Fibroblast of villous mesenchyme (primary cell): ENCODE measurements at places on chromosomes 1 and 21.

DNA sequence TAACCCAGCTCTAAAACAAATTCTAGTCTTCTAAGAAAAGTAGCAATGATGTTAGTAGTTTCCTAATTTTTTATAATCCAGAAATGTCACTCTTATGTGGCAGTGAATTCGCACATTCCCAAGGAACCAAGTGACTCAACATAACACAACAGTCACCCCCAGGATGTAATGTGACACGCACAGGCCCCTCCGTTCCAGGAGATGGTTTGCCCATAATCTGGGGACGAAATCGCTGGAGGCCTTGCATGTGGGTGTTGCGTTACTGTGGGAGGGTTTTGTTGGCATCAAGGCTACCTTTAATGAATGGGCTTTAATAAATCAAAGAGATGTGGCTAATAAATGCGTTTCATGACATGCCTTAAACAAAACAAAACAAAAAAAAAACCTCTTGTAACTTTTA is 50.9 kb downstream of the EVA1C start:
- peak; percentile 88 for DNase-seq

DNA sequence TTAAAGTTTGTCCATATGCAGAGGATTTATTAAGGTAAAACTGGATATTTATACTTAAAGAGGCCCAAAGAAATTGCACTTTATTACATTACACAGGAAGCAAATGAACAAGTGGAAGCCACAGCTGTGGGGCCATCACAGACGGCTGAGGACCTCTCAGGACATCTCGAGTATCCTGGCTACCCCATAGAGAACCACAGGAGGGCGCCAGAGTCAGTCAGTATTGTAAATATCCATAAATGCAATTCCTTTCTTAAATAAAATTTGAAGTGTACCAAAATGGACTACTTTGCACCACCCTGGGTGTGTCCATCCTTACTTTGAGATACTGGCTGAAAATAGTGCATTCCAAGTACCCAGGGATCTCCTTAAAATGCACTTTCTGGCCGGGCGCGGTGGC is 257.2 kb downstream of the MRPL39 start:
- DNase-seq: peak; percentile 40

DNA sequence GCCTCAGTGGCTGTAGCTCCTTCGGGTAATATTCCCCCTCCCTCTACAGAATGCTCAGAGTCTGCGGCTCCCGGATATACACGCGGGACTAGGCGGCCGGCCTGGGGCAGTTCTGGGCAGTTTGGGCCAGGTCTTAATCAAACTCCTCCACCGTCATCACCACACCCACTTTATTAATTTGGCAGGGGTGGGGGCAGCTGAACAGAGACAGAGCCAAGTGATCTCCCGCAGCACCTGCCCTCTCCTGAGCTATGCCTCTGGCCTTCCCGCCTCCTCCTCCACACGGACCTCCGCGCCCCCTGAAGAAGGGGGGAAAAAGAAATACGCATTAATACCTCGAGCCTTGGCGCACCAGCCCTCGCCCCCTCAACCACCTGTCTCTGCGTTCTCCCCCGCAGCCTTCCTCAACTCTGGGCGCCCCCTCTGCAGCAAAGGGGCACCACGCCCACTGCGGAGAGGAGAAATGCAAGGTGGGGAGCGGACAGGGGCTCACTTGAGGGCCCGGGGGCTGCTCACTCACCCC is 42.6 kb downstream of the CD34 start:
- peak; percentile 45 for DNase-seq

DNA sequence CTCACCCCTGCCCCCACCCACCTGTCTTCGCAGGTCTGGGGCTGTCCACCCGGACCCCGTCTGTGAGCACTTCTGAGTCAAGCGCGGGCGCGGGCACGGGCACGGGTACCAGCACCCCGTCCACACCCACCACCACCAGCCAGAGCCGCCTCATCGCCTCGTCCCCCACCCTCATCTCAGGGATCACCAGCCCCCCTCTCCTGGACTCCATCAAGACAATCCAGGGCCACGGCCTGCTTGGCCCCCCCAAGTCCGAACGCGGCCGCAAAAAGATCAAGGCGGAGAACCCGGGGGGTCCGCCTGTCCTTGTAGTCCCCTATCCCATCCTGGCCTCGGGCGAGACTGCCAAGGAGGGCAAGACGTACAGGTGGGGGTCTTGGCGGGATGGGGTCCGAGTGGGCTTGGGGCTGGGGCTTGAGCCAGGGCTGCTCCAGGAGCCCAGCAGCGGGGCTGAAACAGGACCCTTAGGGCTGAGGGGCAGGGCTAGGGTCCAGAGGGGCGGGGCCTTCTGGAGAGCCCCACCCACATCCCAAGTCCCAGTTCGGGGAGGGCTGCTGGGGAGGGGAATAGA is 23.9 kb downstream of the ZNF362 start:
- DNase-seq: no peak
